ENCODE measurements at places on chromosomes 7 and 10.

- no peak for DNase-seq
Measured at GRCh38 chr10:3412071-3412582, 239.5 kb upstream of the PITRM1 start.

GRCh38 chr10:96456296-96456840 lies 57.4 kb downstream of the TLL2 start:
- no peak for DNase-seq

- peak; percentile 98 for DNase-seq
Measured at GRCh38 chr7:138002096-138002827, 376 bp upstream of the CREB3L2 start.

DNA sequence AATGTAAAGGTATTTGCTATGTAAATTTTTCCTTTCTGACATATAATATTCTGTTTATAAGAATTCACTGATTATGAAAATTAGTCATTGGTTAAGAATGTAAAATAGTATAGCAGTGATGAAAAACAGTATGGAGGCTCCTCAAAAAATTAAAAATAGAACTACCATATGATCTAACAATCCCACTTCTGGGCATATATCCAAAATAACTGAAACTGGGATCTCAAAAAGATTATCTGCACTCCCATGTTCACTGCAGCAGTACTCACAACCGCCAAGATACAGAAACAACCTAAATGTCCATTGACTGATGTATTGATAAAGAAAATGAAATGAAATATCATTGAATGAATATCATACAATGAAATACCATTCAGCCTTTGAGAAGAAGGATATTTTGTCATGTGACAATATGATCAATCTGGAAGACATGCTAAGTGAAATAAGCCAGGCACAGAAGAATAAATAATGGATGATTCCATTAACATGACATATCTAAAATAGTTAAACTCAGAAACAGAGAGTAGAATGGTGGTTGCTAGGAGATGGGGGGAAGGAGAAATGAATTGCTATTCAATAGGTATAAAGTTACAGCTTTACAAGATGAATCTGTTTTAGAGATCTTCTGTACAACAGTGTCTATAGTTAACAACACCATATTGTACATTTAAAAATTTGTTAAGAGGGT lies 14.0 kb downstream of the C10orf88 start:
- no peak for DNase-seq

DNA sequence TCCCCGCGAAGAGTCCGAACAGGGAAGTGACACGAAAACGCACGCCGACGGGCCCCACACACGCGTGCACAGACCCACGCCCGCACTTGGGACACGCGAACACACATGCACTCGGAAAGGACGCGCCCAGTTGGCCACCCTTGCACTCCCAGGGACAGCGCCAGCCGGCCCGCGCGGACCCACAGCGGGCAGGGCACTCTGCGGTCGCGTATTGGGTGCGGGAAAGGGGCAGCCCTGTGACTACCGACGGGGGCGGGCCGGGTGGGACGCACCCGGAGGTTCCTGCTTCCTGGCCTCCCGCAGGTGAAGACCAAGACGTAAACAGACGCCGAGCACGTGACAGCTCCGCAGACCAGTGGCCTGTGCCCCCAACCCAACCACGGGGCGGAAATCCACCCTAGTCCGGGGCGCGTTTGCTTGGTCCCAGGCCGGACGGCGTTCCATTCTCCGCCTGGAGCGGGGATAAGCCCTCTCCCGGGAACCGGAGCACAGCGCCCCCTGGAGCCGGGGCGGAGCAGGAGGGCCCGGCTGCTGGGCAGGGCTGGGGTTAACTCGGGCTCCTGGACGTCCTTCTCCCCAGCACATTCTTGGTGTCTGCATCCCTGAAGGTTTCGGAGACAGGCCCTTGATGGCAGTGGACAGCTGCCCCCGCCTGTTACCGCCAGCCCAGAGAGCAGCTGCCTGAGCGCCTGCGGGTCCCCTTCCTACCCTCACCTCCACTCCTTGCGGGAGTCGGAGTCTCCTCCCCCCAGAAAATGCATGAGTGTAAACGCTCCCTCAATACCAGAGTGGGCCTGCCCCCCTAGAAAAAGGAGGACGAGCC lies 2.0 kb upstream of the LZTS2 start:
- DNase-seq: no peak

- no peak for DNase-seq
Measured at GRCh38 chr7:140404565-140405065, 757 bp downstream of the RAB19 start.

DNA sequence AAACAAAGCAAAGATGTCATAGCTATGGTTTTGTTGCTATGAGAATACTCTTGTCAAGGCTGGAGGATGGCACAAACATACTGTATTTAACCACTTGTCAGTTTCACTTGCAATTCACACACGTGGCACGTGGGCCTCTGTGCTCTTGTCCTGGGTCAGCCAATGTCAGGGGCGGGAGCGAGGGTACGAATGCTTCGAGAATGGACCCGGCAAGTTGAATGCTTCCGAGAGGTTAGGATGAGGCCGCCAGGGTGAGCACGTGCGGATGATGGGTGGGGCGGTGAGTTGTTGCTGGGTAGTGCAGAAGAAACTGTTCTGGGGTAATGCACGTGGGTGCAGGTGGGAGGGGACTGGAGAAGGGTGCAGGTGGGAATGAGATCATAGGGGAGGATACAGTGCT lies 10.4 kb upstream of the OCM2 start:
- DNase-seq: no peak

DNA sequence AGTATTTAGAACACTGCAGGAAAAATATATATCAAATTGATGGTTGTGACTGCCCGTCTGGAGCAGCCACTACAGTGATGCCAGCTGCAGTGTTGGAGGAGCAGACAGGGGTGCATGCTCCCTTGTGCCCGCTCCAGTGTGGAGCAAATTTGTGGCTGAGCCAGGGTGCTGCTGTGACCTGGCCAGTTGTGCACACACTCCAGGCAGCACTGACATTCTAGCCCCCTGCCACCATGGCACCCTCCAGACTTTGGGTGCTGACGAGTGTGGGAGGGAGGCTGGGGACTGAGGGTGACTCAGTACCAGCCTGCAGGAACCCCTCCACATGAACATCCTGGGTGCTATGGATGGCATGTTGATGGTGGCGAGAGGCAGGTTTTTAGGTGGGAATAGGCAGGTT lies 160.0 kb upstream of the PCDH15 start:
- DNase-seq: no peak

DNA sequence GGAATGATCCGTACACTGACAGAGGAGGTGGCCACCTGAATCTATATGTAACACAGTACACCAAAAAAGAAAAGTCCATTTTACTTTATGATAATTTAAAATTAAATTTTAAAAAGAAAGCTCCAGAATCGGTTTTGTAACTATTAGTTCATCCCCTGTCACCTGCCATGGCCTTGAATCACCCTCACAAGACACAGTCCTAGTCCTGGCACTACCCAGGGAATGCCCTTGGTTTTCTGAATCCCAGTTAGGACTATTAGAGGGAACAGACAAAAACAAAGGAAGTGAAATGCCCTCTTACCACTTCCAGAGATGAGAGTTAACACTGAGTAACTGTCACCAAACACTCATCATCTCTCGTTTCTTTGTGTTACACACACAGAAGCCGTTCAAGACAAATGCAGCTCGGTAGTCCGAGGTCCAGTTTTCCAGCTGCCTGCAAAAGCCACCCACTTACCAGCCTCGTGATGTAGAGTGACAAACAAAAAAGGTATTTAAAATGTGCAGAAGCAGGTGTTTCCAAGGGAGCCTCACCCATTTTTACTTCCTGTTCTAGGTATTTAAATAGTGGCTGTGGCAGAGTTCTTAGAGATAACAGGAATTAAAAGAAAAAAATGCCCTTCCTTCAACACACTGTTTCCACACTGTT lies 6.1 kb downstream of the PTPRN2 start:
- no peak for DNase-seq

- no peak for DNase-seq
Measured at GRCh38 chr10:85491652-85492051, 874.9 kb downstream of the GRID1 start.

DNA sequence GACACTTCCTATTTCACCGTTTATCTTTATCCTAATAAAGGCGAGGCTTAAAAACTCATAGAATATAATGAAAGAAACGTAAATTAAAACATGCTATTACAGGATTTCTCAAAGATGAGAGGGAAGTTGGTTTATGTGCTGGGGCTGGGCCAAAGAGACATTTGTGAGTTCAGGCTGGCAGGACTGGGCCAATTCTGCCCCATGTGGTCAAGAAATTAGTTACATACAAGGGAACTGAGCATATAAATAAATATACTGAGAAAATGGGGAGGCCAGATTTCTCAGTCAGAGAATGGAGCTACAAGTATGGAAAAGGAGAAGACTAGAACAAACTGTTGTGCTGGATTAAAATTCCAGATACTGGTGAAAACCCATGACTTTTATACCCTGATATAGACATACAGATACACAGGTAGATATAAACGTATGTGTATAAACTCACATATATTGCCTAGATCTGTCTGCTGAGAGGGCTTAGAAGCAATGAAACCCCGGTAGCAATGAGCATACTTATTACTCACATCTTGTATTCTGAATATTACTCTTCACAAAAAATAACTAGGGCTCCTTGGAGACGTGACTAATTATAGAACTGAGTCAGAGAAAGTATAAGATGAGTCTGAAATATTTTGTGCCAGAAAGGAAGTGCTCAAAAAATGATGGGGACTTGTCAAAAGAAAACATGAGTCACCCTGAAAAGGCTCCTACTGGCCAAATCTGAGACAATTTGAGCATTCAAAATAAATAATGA lies 155.7 kb upstream of the FGFR2 start:
- DNase-seq: no peak
